ENCODE measurements at places on chromosomes 7 and 10. TPM values are rescaled to one million over a fixed set of nuclear protein-coding genes. Genes with fewer than 3 reads are reported as not detected.
A peak's percentile ranks its signal among the peaks of the same experiment; 100 is the strongest.

The TBX20 gene
- total RNA-seq = 0.43 TPM

DNA sequence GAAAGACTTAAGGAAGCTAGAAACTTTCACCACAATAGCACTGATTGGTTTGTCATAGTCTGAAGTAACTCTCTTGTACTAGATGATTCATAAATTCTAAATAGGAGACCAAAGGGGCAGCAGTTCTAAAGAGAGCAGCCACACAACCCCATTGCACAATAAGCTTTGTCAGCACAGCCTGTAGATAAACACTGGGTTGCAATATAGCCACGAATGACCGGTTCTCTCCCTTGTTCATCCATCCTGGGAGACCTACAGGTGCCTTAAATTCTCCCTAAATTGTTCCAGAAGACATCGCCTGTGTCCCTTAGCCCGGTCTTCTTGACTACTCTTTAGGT, 167.0 kb downstream of the SNX13 start:
- peak; percentile 77 for ATAC-seq

- ATAC-seq = no peak
Measured at GRCh38 chr7:157877298-157878090, 540.7 kb downstream of the DNAJB6 start.

The SPDYE16 gene
- total RNA-seq = 0.26 TPM

GRCh38 chr7:157708919-157709295, 372.1 kb downstream of the DNAJB6 start:
- ATAC-seq = no peak

DNA sequence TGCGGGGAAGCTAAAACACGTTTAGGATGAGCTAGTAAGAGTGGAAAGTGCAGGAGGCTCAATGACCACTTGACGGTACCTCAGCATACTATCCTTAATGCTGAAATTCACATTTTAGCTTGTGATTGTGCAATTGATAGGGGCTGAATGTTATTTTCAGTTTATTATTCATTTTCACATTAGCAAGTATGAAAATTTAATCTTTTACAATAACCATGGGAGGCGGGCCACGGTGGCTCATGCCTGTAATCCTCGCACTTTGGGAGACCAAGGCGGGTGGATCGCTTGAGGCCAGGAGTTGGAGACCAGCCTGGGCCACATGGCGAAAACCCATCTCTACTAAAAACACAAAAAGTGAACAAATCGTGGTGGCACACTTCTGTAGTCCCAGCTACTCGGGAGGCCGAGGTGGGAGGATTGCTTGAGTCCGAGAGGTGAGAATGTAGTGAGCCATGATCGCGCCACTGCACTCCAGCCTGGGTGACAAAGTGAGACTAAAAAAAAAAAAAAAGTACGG, 22.0 kb upstream of the ANLN start:
- ATAC-seq = no peak

DNA sequence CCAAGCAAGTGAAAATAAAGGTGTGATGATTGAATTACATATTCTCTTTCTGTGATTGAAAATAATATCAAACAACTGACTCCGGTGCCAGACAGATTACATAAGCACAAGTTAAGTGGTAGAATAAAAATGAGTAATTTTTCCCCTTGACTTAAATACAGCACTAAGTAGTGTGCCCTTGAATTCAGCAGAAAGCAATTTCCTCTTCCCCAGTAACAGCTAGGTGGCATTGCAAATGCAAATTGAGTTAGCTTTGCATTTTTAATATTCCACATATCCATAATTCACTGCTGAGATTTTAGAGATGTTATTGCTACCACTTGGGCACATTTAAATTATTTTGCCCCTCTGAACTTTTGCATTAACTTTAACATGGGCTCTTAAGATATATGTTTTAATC, 89.8 kb upstream of the NPVF start:
- ATAC-seq = peak; percentile 67

DNA sequence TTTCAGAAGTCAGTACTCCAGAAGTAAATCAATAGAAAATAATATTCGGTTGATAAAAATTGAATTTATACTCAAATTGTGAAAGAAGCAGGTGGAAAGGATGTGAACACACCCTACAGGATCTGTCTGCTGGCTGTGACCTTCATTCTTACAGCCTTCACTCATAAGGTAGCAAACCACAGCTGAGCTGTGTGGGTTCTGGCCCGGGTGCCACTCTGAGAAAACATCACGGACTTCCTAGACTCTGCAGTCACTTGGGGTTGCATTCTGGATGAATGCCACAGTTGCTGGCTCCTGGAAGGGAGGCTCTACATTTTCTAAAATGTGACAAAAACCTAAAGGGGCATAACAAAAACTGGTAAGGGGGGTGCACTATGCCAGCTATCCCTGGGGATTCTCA, 36.0 kb upstream of the ABLIM1 start:
- ATAC-seq = no peak

- peak; percentile 87 for ATAC-seq
Measured at GRCh38 chr7:43758822-43759683, 573 bp downstream of the BLVRA start.

- ATAC-seq = no peak
Measured at GRCh38 chr10:3094609-3095036, 27.3 kb downstream of the PFKP start.

The GPNMB gene
- 2.1 TPM for total RNA-seq

DNA sequence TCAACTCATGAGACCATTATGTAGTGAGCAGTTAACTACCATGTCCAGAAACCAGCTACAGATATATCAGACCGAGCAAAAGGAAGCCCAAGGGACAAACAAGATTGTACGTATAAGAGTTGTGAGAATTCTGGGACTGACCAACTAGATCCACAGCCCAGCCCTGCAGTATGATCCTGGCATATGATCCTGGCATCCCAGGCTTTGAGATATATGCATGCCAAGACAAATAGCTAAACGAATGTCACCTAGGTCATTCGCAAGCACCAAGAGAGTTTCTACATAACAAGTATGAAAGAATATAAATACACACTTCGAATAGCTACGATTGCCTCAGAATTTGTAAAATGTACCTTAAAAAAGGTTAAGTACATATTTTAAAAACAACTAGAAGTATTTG, 56.4 kb upstream of the PMPCB start:
- no peak for ATAC-seq

- peak; percentile 75 for ATAC-seq
Measured at GRCh38 chr7:55086413-55087201, 67.8 kb downstream of the EGFR start.

GRCh38 chr7:75688200-75689136, 50.3 kb downstream of the HIP1 start:
- ATAC-seq = no peak

The EVX1 gene
- total RNA-seq = 0.23 TPM

The TRIM73 gene
- total RNA-seq = 7.1 TPM

The ACADSB gene
- total RNA-seq = 6.1 TPM

The RPA3 gene
- 49.7 TPM for total RNA-seq

DNA sequence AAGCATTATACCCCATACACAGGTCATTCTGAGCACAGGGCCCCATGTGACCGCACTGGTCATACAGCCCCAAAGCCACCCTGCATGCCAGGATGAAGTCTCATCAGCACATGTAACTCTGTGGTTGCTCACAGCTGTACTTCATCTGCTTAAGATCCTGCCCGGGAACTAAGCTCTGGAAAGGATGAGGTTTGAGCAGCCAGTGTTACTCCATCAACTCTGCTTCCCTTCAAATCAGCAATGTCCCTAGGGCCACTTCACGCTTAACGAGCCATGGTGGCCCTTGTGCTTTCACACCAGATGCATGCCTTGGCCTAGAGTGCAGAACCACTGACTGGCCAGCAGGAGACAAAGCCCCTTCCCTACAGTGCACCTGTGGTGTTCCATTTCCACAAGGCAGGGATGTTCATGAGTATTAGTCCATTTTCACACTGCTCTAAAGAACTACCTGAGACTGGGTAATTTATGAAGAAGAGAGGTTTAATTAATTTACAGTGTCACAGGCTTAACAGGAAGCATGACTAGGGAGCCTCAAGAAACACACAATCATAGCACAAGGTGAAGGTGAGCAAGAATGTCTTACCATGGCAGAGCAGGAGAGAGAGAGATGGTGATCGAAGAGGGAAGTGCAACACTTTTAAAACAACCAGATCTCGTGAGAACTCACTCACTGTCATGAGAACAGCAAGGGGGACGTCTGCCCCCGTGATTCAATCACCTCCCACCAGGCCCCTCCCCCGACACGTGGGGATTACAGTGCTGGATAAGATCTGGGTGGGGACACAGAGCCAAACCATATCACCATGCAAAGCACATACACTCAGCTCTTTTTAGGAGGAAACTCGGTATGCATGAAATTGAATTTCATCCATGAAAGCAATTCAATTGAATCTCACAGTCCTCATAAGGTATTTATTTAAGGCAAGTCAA, 149.0 kb upstream of the CDCA7L start:
- ATAC-seq = no peak

- peak; percentile 88 for ATAC-seq
Measured at GRCh38 chr7:13851736-13852135, 137.7 kb downstream of the ETV1 start.

DNA sequence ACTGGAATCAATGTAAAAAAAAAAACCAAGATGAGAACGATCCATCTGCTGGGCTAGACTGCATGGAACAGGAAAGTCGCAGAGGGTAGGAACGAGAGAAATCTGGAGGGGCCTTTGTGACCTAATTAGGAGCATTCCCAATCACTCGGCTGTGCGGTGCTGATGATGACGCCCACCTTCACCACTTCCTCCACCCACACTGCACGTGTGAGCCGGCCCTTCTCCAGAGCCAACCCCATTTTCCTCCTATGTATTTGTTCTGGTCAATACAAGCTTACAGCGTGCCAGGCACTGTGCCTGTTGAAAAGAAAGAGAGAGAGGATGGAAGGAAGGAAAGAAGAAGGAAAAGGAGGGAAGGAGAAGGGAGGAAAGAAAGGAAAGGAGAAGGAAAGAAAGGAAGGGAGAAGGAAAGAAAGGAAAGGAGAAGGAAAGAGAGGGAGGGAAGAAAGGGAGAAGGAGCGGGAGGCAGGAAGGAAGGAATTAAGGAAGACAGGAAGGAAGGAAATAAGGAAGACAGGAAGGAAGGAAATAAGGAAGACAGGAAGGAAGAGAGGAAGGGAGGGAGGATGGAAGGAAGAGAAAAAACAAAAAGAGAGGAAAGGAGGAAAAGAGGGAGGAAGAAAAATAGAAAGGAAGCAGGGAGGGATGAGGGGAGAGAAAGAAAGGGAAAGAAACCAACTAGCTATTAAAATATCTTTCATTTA, 35.5 kb upstream of the PTF1A start:
- ATAC-seq = no peak

GRCh38 chr10:24208661-24209431, at the start of gene KIAA1217:
Gene KIAA1217 (plus strand): TSS chr10:24209138. CDS start chr10:24209194, 56 bp downstream.
- peak; percentile 73 for ATAC-seq

GRCh38 chr7:158904599-158904998, 48.2 kb downstream of the DYNC2I1 start:
- ATAC-seq = no peak

The ACHE gene
- total RNA-seq = 0.98 TPM

DNA sequence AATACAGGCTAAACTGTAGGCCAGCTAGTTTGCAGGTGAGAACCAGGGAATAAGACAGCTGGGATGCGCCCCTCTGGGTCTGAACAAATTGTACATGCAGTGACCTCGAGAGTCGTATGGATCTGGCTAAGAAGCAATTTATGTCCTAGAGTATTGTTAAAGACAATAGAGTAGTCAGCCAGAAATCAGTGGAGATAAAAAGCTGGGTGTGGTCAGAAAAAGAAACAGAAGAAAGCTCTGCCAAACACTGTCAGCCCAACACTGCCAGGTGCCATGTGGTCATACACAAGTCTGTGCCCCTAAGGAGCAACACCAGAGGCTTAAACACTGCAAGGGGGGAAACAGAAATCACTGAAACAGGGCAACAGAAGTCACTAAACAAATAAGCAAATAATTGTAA, 62.2 kb downstream of the CNOT4 start:
- no peak for ATAC-seq
